ENCODE measurements at places on chromosomes 5 and 9.

GRCh38 chr9:108645520-108645919, 210.3 kb downstream of the ACTL7B start:
- no peak for DNase-seq

DNA sequence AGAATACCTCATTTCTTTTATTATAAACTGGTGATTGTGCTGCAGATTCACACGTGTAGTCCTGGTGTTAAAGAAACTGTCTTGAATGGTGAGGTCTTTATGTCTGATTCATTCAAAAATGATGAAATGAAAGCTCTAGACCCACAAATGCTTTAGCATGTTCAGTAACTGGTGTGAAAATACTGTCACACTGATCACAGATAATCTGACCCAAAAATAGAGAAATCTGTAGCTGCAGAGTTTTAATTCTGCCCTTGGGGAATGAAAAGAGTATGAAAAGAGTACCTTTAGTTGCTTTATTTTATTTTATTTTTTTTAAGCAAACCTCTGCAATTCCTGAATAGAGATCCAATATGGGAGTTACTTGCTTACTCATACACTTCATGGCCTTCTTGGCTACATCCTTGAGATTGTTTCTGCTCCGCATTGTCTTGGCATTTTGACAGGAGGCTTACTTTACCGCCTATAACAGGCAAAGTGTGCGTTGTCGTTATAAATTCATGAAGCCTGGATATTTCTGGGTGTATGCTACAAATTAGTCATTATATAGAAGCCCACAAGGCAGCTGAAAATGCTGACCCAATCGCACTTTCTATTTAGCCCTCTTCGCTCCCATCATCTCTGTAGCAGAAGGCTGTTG, 2.7 kb downstream of the RGMB start:
- DNase-seq = no peak

- DNase-seq = no peak
Observed at GRCh38 chr9:122192914-122193525, 33.3 kb downstream of the MORN5 start.

- DNase-seq = no peak
Observed at GRCh38 chr9:87597710-87598443, 100.2 kb downstream of the DAPK1 start.

GRCh38 chr5:757346-757930, 27.1 kb downstream of the ZDHHC11B start:
- DNase-seq = no peak

DNA sequence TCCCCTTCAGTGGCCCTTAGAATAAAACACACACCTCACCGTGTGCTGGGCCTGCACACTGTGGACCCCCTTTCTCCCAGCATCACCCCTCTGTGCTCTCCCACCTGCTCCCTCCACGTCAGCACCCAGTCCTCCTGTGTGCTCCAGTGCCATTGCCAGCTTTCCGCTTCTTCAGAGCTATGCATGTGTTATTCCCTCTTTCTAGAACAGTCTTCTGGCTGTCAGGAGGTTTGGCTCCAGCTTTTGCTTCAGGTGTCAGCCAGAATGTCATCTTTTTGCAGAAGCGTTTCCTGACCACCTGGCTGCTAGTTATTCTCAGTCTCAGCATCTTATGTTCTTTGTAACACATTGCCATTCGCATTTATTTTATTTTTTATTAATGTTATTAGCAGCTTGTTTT, 119.7 kb downstream of the TLE4 start:
- DNase-seq = no peak

GRCh38 chr9:126694206-126695081, 80.7 kb downstream of the LMX1B start:
- no peak for DNase-seq

- no peak for DNase-seq
Observed at GRCh38 chr9:133777871-133778270, 39.7 kb upstream of the SARDH start.

- no peak for DNase-seq
Observed at GRCh38 chr5:168681556-168682183, 102.5 kb upstream of the PANK3 start.
